ENCODE measurements at places on chromosomes 4 and X.

DNA sequence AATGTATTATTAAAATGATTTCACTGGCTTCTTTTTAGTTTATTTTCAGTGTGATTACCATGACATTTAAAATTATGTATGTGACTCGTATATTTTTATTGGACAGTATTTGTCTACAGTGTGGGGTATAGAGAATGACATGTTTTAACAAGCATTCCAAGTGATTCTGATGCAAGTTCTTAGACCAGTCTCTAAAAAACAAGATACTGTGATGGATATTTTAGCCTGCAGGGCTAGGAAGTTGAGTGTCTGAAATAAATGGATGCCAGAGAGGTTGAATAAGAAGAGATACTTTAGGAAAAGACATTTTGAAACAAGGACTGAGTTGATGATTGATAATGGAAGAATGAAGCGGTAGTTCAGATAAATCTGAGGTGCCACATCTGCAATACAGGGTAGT is 3.5 kb upstream of the MAD2L1 start:
- DNase-seq: no peak

DNA sequence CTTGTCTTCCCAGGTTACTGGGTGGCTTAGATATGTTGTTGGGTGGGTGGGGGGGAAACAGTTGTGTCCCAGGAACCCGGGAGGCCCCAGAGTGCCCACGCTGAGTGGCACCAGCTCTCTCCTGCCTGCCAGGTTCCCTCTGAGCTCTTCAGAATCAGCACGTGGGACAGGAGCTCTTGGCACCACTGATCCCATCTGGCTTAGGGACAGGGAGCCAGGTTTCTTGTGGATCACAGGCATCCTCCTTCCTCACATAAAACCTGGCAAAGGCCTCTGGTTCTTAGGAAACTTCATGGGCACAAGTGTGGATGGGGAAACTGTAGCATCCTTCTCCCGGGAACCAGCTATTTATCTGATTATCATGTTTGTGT is 3.4 kb downstream of the GPR78 start:
- no peak for DNase-seq

DNA sequence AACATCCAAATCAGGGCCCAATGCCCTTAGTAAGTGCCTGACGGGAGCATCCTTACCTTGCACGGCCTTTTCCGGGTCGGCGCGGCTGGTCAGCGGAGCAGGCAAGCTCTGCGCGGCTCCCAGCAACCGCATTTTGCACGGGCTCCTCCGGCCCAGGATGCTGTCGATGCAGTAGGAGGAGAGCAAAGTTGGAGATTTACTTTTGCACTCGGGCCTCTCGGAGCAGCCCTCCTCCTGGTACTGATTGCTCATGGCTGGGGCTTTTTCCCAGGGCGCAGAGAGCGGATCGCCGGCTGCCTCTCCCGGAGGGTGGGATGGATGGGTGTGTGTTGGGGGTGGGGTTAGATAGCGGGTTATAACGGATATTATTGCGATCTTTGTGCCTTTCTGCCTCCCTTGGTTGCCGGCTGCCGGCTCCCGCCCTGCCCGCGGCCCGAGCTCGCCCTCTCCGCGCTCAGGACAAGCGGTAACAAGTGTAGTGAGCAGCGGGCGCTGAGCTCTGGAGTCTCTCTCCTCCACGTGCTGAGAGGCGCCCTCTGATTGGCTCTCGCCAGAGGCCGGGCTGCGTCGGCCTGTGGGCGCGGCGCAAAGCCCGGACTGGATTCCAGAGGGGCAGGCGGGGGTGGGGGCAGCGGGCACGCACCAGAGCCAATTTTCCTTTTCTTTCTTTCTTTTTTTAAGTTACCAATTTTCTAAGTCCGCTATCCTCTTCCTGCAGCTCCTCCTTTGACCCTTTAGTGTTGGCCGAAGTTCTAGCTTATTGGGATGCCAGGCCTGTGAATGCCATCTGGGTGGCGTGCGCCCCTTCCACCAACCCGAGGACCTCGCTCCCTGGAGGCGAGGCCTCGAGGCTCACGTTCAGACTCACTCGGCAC is at the start of gene ARX:
ARX (minus strand) TSS at position 480 of the 875 bp plus-strand sequence; CDS start at position 252, 228 bp downstream.
- peak; percentile 6 for DNase-seq

- no peak for DNase-seq
Measured at GRCh38 chr4:52951016-52951415, 88.9 kb downstream of the RASL11B start.

DNA sequence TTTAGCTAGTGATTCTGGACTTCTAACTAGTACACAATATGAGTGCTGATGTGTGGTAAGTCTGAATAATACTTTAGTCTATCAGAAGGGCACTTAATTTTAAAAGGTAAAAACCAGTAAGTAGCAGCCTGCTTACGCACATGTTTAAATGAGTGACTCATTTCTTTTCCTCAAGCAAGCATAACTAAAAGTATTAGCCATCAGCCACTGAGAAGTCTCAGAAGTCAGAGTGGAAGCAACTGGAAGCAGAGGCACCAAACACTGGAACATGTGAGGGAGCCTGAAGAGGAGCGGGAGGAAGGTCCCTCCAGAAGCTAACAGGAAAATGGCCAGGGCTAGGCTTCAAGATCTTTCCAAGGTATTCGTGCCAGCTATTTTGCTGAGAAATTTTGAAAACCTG is 257.7 kb downstream of the RAPGEF2 start:
- DNase-seq: no peak

- no peak for DNase-seq
Measured at GRCh38 chrX:80879143-80879542, 69.5 kb upstream of the BRWD3 start.

- DNase-seq: no peak
Measured at GRCh38 chr4:40256329-40256728, 59.5 kb downstream of the RHOH start.

- no peak for DNase-seq
Measured at GRCh38 chrX:82677286-82677685, 830.8 kb upstream of the POU3F4 start.

DNA sequence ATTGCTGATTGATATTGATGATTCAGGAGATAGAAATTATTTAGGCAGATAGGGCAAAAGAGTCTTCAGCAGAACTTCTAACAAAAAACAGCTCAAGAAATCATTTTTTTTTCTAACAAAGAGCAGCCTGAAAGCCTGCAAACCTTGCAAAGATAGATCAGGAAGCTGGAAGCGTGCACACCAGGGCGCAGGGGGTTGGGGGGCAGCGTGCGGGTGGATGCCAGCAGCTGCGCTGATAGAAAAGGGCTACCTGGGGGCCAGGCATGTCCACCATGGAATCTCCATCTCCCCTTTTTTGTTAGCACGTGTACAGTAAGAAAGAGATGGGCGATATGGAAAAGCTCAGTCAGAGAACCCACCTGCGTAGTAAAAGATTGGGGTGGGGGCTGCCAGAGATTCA is 1.7 kb upstream of the CCDC110 start:
- DNase-seq: no peak

GRCh38 chr4:118930255-118930654 is 41.6 kb downstream of the SYNPO2 start:
- no peak for DNase-seq

DNA sequence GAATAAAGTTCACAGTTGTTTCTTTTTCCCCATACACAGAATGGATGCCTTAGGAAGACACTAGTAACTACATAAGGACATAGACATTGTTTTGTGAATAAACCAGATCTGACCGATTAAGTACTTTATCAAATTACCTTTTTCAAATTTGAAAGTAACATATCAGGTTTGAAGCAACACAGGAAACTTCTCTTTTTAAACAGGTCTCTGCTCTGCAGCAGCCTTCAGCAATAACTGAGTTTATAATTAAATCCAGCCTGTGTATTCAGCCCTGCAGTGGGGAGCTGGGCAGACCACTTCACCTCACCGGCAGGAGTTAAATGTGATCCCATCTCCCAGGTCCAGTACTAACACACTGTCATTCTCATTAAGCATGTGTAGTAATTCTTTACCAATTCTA is 68.3 kb upstream of the ATOH1 start:
- no peak for DNase-seq

GRCh38 chrX:136028383-136028984 is 43.2 kb downstream of the SLC9A6 start:
- no peak for DNase-seq

DNA sequence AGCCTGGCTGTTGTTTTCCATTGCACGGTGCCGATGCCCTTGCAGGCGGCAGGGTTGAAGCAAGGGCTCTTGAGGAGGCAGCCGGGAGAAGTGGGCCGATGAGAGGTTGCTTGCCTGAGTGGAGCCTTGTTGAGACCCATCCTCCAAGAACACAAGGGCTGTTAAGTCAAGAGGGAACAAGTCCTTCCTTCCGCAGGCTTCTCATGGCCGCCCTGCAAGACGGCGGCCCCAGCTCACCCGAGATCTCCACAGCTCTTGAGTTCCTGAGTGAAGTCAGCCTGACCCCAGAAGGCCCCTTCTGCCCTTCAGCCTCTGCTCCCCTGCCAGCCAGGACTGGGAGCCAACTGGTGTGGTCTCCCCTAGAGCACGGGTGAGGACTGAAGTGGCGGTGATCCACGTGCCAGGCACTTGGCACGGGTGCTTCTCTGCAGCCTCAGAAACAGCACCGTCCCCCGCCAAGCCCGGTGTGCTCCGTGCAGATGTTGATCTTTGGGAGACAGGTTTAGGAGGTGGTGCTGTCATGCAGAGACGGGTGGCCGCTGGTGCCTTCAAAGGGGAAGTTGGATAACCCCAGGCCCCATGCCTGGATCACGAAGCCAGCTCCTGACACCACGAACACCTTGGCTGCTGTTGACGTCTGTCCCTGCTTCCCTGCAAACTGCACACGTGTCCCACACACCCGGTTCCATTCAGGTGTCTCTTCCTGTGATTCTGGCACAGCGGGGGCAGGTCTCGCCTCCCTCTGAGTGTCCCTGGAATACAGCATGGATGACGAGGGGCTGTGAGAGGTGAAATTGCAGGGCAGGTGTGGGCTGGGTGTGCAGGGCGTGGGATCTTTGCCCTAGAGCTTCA is 164.4 kb upstream of the PSAPL1 start:
- DNase-seq: no peak

GRCh38 chr4:138178566-138178965 is 63.6 kb downstream of the SLC7A11 start:
- DNase-seq: no peak

DNA sequence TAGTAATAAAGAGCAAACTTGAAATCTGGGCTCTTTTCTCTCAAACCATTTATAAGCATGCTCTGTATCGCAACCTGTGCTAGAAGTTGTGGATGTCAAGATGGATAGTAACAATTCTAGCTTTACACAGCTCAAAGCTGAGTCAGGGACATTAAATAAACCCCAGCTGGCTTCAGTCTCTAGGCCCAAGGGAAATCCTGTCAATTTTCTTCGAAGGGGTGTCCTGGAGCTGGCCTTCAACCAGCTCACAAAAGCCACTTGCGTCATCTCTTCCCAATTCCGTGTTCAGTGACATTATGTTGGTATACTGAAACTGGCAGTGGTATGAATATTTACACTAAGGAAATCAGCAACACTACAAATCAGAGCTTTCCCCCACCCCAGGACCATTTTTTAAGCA is 89.8 kb upstream of the PRKG2 start:
- DNase-seq: no peak

GRCh38 chr4:137430171-137430570 is 102.1 kb downstream of the PCDH18 start:
- no peak for DNase-seq

DNA sequence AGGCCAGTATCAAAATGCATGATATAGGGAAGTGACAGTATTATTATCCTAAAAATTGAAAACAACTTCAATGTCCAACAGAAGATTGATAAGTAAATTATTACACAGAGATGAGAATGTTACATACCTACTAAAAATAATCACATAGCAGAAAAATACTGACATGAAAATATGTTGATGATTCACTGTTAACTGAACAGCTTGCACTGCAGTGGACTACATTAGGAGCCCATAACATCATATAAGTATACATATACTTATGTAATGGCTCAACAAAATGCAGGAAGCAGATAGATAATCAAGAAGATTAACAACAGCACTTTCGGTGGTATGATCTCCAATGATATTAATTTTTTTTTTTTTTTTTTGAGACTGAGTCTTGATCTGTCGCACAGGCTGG is 7.1 kb downstream of the CLOCK start:
- no peak for DNase-seq

- DNase-seq: no peak
Measured at GRCh38 chr4:138310498-138310897, 68.3 kb upstream of the SLC7A11 start.

GRCh38 chr4:59762344-59762743 is 1437.8 kb upstream of the ADGRL3 start:
- DNase-seq: no peak

- DNase-seq: no peak
Measured at GRCh38 chr4:3240936-3241522, 7.9 kb upstream of the MSANTD1 start.

GRCh38 chr4:113844369-113844768 is 82.8 kb upstream of the CAMK2D start:
- DNase-seq: no peak

- DNase-seq: no peak
Measured at GRCh38 chr4:95551653-95552052, 2.9 kb upstream of the UNC5C start.

GRCh38 chrX:41604766-41605543 is 83.8 kb upstream of the GPR34 start:
- DNase-seq: no peak

DNA sequence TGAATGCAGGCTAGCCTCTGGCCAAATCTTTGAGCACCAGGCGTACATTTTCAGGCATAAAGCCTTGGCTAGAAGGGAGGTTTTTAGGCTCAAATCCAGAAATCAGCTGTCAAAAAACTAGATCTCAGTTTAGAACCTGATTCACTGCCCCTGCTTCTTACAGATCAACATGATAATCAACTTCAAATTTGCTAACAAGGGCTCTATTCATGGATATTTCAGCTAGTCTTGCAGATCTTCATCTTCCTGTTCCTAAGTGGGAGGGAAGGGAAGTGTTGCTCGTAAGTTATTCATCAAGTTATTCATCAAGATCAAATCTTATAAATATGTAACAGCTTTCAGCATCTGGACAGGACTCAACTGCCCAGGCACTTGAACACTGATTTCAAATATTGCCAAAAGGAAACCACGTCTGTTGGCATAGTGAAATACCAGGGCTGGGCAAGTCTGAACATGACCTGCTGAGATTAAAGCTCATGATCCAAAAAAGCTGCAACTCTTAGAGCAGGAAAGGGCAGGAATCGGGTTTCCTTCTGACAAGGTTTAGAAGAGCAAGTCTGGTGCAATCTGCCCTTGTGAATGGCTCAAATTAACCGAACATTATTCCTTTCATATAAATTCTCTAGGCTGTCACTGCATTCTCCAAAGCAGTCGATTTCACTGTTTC is 200.3 kb downstream of the PDGFC start:
- no peak for DNase-seq

- no peak for DNase-seq
Measured at GRCh38 chr4:110668463-110669235, 45.8 kb upstream of the PITX2 start.

GRCh38 chr4:67996127-67996526 is 32.8 kb upstream of the TMPRSS11A start:
- no peak for DNase-seq

GRCh38 chr4:78862314-78862737 is 76.9 kb downstream of the PAQR3 start:
- DNase-seq: no peak

GRCh38 chrX:10120331-10120730 is 36.4 kb upstream of the CLCN4 start:
- DNase-seq: no peak
